Activated T-helper 9 cell treated with anti-CD3 and anti-CD28 coated beads, Interleukin-2, amount 50 U/mL, for 16 hours (primary cell): ENCODE measurements at places on chromosomes 7 and 10.

DNA sequence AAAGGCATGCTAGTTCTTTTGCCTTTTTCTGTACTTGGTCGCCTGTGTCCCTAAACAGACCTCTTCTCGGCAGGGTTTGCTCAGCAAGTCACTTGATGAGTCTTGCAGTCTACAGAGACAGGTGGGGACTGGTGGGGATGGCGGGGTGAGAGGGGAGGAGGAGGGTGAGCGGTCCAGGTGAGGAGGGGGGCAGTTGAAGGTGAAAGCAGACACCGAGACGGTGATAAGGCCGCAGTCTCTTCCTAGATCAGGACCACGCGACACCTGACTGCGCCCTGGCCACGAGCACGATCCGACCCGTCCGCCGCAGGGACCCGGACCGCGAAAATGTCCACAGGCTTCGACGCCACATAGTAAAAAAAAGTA lies 566 bp downstream of the ASNS start:
- peak; percentile 13 for DNase-seq

DNA sequence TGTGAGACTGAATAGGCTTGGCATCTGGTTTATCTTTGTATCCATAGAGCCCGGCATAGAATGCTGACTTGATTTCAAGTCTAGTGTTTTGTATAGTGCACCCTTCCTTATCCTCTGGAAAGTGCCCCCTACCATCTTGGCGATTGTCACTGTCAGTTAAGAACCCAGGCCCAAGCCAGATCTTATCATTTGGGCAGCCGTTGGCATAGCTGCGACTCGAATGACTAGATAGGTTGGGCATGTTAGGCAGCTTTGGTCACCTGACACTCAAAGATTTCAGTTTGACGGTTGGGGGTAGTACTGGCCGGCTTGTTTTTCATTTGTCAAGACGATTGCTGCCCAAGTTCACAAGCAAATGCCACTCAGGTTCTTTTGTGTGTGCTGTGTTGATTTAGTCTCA lies 6.6 kb downstream of the NIPSNAP2 start:
- no peak for DNase-seq

DNA sequence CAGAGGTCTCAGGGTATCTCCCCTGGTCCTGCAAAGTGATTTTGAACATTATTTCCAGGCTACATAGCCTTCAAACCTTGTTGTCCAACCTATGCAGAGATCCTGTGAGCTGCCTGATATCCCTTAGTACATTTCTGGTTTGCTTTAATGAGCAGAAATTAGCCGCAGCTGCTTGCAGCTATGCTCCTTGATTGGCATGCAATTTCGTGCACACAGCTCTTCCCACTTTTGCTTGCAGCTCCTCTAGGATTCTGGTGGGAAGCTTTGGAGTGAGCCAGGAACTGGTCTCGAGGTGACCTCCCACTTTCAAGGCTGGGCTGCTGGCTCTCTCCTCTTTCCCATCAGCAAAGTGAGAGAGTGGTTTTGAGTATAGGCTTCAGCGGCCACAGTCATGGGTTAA lies 45.8 kb downstream of the OAT start:
- DNase-seq: no peak

- no peak for DNase-seq
Observed at GRCh38 chr7:155981703-155982102, 169.4 kb upstream of the SHH start.

GRCh38 chr7:28088032-28088431 lies 92.6 kb downstream of the JAZF1 start:
- no peak for DNase-seq

DNA sequence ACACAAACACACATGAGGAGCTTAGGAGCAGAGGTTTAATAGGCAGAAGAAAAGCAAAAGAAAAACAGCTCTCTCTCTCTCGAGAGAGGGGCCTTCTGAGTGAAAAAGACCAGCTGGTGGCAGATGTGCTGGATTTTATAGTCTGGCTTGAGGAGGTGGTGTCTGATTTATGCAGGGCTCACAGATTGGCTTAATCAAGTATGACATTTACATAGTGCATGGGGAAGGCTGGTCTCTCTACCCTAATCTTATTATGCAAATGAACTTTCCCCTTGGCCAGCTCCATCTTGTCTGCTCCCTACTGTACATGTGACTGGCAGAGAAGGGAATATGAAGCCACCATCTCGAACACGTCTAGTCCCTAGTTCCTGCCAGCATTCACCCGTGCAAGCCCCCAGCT lies 219.5 kb upstream of the ZNF804B start:
- no peak for DNase-seq

- no peak for DNase-seq
Observed at GRCh38 chr7:1317646-1318045, 85.0 kb downstream of the UNCX start.

GRCh38 chr7:36999626-37000485 lies 275.6 kb upstream of the AOAH start:
- no peak for DNase-seq

GRCh38 chr10:115762029-115762428 lies 511.0 kb downstream of the GFRA1 start:
- no peak for DNase-seq

GRCh38 chr7:151469281-151469680 lies 29.3 kb upstream of the CRYGN start:
- DNase-seq: no peak

DNA sequence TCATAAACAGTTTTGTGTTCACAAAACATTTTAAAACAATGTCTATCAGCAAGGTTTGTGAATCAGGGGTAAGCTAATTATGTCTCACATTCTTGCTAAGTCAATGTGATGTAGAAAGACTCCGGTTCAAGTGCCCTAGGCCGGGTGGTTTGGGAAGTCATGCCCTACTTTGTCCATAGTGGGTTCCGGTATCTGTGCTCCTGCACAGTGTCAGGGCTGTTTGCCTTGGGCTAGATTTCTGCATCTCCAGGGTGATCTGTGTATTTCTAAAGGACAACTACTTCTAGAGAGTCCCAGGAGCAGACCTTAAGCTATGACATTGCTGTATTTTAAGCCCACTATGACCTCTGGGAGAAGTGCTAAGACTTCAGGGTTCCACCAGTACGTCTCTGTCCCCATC lies 504.1 kb downstream of the PLXNA4 start:
- DNase-seq: no peak

DNA sequence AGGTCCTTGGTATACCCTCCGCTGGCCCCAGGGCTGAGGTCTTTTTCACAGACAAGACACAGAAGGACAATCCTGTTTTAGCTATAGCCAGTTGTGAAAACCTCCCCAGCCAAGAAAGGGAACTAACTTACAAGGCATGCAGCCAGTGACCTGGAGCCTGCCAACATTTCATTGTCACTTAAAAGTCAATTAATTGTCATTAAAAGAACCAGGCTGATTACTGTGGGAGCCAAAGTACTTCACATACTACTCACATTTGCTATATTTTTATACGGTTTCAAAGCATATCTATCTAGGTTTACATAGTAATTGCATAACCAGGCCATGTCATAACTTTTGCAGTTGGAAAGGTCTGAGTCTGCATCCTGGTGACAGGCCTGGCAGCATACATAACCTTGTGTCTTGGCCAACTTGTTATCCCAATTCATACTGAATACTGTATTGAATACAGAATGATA lies 31.1 kb downstream of the NRBF2 start:
- DNase-seq: no peak

DNA sequence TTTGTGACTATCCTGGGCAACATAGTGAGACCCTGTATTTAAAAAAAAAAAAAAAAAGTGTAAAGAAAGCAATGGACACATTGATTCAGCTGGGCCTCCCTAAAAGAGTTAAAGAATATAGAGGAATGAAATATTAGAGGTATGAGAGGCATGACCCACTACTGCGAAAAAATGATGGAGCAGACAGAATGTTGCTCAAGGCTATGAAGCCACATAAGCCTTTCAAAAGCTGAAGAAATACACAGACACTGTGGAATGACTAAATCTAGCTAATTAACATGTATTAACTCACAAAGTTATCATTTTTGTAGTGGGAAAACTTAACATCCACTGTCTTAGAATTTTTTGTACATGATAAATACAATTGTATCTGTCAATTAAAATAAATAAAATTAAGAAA lies 107.3 kb downstream of the HGF start:
- no peak for DNase-seq

GRCh38 chr7:154781369-154782303 lies 221.3 kb downstream of the PAXIP1 start:
- no peak for DNase-seq

DNA sequence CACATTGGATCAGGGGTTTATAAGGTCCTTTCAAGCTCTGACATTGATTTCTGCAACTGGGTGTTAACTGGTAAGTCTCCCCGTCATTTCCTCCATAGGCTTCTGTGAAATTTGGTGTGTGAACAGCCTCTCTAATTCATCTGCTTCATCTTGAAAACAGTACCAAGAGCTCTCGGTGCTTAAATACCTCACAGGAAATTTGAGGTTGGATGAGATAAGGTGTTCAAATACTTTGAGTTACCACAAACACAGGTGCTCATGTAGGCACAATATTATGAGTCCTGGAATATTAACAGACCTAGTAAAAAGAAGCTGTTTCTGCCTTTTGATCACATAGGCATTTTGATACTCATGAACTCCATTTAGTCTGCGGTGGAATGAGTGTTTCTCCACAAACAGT lies 85.2 kb downstream of the RTKN2 start:
- no peak for DNase-seq

- no peak for DNase-seq
Observed at GRCh38 chr7:112411186-112411795, 39.0 kb upstream of the IFRD1 start.

GRCh38 chr7:50317221-50317678 lies 12.7 kb downstream of the IKZF1 start:
- no peak for DNase-seq

DNA sequence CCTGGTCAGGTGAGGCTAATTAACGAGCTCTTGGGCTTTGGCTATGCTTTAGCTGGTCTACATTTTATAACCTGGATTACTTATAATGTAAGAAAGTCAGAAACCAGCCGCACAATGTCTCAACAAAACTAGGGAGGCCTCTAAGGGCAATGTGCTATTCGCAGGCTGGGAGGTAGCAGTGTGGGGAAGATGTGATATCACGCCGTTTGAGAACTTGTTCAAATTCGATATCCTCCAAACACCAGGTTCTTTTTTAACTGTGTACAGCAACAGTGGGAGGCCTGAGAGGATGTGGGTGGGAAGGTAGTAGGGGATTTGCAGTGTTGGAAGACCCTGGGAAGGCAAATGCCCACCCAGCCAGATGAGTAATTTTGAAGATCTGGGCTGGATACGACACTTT lies 184.5 kb downstream of the JAZF1 start:
- no peak for DNase-seq

GRCh38 chr10:5904227-5904626 lies 14.2 kb downstream of the FBH1 start:
- no peak for DNase-seq

- no peak for DNase-seq
Observed at GRCh38 chr7:151133986-151134742, 33.3 kb downstream of the GBX1 start.

DNA sequence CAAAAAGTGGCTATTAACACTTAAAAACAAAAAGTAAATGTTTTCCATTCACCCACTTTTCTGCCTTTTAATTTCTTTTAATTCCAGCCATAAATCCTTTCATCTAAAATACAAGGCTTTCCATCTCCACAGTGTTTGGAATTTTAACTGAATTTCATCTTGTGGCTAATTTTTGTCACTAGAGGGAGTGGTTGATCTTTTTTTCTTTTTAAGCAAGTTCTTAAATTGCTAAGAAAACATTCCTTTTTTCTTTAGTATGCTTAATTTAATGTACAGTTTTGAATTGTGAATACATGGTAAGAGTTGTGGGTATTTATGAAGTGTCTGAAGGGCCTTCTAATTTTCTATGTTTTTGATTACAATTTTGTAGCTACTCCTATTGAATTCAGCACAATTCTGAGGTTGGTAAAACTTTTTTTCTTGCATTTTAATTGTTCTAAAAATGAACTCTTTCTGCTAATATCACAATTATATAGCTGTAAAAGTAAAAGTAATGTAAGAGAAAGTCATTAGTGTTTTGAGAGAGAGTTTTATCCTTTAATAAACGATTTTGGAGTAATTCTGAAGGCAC lies 54.9 kb upstream of the ANK3 start:
- DNase-seq: no peak

DNA sequence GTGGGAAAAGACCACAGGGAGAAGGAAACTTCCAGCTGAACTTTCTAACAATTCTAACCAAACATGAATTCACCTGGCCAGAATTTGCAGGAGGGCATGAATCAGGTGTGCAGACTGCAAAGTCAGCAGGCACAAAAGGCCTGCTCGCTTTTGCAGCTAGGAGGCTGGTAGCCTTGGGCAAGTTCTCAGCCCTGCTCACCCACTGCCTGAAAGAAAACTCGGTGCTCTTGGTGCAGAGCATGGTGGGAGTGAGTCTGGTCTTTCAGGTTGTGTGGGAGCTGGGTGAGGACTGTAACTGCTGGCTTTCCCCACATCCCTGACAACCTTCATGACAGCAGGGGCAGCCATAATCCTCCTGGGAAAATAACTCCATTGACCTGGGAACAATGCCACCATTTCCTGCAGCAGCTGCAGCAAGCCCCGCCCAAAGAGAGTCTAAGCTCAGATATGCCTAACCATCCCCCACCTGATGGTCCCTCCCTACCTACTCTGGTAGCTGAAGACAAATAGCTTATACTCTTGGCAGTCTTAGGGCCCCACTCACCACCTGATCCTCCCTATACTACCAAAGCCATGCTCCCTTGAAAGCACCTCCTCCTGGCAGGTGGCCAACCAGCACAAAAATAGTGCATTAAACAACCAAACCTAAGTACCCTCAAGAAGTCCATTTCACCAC lies 31.6 kb downstream of the ZNF117 start:
- no peak for DNase-seq

- no peak for DNase-seq
Observed at GRCh38 chr10:44757551-44758205, 153.5 kb upstream of the TMEM72 start.

DNA sequence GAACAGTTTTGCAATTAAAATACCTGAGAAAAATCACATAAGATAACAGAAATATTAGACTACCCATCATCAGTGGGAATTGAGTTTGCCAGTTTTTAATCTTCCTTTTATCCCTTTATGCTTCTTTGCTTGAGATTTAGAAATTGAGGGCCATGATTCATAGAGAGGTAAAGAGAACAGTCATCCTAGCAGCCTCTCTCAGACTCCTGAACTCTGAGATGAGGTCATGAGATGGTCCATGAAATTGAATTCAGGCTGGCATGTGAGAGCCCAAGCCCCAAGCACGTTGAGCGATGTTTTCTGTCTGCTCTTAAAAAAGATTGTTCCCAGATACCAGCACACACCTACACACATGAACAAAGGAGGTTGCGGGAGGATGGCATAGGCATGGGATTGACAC lies 91.1 kb downstream of the CREB5 start:
- DNase-seq: no peak

- no peak for DNase-seq
Observed at GRCh38 chr7:116809636-116810266, 52.6 kb upstream of the CAPZA2 start.

GRCh38 chr10:124971276-124971675 lies 29.4 kb downstream of the ZRANB1 start:
- no peak for DNase-seq

- no peak for DNase-seq
Observed at GRCh38 chr7:80124526-80125264, 9.9 kb upstream of the GNAI1 start.

DNA sequence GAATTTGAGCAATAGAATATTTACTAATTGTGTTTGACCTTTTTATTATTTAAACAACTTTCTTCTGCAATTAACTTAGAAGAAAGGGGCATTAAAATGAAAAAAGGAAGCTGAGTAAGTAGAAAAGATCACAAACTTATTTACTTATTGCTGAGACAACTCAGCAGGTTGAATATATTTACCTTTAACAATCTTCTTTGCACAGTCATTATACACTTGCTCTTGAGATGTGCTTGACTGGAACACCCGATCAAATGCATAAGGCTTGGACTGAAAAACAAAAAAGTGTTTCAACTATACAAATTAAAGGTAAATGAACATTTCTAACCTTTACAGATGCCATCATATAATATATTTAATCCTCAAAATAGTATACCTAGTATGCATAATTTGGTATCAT lies 7.9 kb downstream of the KIF5B start:
- no peak for DNase-seq
